ENCODE measurements at places on chromosomes 16 and 17. TPM values are rescaled to one million over a fixed set of nuclear protein-coding genes. Genes with fewer than 3 reads are reported as not detected.

Gene TVP23A
- 0.14 TPM for total RNA-seq

DNA sequence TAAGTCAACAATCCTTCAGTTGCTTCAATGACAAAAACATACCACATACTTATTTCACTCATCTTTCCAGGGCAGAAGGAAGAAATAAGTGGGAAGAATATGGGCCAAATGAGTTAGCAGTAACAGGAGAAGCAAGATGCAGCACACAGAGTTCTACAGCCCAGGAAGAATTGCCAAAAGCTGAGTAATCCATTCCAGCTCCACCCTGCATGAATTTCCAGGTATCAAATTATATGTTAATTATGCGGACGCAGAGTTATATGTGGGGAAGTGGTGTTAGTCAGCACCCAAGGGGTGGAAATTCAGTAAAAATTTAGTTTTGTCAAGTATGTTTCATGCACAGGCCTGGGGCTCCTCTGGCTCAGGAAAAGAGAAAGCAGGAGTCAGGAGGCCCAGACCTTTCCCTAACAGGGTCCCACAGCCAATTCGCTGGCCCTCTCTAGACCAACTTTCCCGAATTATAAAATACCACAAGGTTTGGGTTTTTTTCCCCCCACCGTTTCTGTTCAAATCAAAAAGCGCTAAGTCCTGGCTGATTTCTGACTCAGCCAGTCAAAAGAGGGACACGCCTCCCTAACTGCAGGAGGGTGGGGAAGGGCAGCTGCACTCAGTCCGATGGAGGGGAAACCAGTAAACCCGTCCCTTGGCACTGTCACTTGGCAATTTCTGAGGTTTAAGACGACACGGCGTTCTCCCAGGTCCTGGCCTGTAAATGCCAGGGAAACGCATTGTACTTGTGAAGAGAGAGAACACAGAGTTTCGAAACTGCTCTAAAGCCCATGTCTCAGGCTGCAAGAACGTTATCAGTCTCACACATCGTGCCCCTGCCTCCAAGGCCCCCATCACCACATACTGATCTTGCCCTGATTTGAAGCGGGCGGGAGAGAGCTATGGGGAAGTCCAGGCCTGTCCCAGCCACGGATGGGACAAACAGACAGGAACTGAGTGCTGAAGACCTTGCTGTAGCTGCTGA lies 58.1 kb downstream of the ZFHX3 start:
- DNase-seq: peak; percentile 68

- DNase-seq: no peak
Observed at GRCh38 chr17:19590451-19590850, 56.8 kb downstream of the SLC47A1 start.

DNA sequence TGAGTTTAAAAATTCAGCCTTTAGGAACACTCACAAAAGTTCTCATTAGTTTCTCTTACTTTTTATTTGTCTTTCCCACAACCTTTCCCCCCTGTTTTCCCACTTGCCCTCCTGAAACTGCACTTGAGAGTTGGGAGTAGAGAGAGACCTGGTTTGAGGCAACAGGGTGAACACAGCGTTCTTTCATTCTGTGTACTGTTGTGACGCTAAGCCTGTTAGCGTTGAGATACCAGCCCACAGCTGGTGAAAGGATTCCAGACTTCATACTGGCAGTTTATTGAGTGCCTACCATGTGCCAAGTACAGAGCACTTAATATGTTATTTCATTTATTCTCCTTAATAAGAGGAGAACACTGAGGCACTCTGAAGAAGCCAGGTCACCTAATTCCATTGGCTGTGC lies 10.3 kb downstream of the TNRC6C start:
- DNase-seq: no peak

GRCh38 chr17:32656886-32657285 lies 170.1 kb downstream of the CDK5R1 start:
- DNase-seq: no peak
